Umbilical cord (tissue), 2 donors: ENCODE measurements at places on chromosomes 3 and 15. TPM values are rescaled to one million over a fixed set of nuclear protein-coding genes. Genes with fewer than 3 reads are reported as not detected.

The OXSM gene
- 7.0 TPM for total RNA-seq

The GOLGA6L4 gene
- 55.1 TPM for total RNA-seq

The CD96 gene
- total RNA-seq = 1.4 TPM

The SHF gene
- total RNA-seq = 24.1 TPM

The PRR20G gene
- total RNA-seq = 3.9 TPM

The GP9 gene
- total RNA-seq = 3.6 TPM
